Right hindlimb (tissue), 1 donor: ENCODE measurements at places on chromosomes 13 and 19.

GRCh38 chr13:46605825-46606554, 53.0 kb downstream of the LRCH1 start:
- DNase-seq, result no peak

GRCh38 chr13:109646423-109646822, 140.0 kb downstream of the IRS2 start:
- DNase-seq, result no peak

- DNase-seq, result no peak
Measured at GRCh38 chr13:66617786-66618185, 612.4 kb downstream of the PCDH9 start.

GRCh38 chr19:8575467-8575997, 1.7 kb downstream of the MYO1F start:
- no peak for DNase-seq

- DNase-seq, result no peak
Measured at GRCh38 chr13:64633948-64634347, 2596.2 kb downstream of the PCDH9 start.

DNA sequence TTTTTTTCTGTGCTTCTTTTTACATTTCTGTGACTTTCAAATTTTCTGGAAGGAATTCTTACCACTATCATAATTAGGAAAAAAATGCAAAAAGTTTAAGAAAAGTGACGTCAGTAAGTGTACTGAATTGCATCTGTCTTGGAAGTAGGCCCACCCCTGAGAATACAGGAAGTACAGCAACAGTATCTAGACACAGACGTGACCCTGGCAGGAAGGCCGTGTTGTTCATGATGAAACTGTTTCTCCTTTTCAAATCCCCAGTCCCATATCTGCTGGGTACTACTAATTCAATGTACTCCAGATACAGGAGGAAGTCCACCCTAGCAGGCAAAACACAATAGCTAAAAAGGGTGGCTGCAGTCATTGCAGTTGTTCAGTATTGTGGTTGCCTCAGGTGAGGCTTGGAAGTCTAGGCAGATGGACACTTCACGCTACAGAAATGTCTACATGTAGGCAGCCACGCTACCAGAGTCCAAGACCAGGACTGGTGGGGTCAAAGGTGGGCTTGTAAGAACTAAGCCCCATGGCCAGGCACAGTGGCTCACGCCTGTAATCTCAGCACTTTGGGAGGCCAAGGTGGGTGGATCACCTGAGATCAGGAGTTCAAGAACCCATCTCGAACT, 49.6 kb upstream of the MED4 start:
- peak; percentile 46 for DNase-seq
